Activated CD8-positive, alpha-beta memory T cell treated with anti-CD3 and anti-CD28 coated beads, Interleukin-2, amount 50 U/mL, for 48 hours (primary cell): ENCODE measurements at places on chromosomes 11 and 22.

GRCh38 chr11:77084581-77085191, 17.9 kb downstream of the CAPN5 start:
- DNase-seq: no peak

DNA sequence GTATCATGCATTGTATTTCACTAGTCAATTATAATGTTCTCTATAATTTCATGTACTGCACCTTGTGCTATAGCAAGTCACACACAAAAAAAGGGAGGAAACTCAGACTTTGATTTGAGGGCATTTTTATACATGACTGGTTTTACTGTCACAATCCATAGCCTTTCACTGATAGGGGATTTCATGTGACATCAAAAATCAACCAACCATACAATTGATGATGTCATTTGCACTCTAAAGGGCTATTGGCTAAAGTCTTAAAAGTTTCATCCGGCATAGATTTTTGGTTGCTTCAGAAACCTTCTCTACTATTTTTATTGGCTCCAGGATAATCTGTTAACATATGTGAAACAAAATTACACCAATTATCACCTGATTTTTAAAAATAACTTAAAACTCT, 237.8 kb downstream of the DCDC1 start:
- DNase-seq: no peak

GRCh38 chr11:8828580-8829361, 82.2 kb upstream of the AKIP1 start:
- DNase-seq: peak; percentile 20

GRCh38 chr22:30301995-30302809, 12.9 kb upstream of the CASTOR1 start:
- no peak for DNase-seq

DNA sequence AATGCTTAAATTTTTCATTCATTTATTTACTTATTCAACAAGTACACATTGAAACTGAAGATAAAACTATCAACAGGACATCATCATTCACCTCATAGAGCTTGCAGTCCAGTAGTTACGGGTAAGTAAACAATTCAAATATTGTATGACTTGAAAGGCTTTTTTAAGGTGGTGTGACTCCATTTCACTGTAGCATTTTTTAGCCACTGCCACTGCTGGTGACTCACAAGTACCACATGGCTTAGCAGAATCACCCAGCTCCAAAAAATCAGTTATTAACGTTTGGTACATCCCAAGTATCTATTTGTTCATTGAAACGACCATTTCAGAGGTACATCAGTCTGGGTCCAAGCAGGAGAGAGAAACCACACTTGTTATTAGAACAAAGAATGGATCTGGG, 427.9 kb upstream of the DDI1 start:
- DNase-seq: no peak

DNA sequence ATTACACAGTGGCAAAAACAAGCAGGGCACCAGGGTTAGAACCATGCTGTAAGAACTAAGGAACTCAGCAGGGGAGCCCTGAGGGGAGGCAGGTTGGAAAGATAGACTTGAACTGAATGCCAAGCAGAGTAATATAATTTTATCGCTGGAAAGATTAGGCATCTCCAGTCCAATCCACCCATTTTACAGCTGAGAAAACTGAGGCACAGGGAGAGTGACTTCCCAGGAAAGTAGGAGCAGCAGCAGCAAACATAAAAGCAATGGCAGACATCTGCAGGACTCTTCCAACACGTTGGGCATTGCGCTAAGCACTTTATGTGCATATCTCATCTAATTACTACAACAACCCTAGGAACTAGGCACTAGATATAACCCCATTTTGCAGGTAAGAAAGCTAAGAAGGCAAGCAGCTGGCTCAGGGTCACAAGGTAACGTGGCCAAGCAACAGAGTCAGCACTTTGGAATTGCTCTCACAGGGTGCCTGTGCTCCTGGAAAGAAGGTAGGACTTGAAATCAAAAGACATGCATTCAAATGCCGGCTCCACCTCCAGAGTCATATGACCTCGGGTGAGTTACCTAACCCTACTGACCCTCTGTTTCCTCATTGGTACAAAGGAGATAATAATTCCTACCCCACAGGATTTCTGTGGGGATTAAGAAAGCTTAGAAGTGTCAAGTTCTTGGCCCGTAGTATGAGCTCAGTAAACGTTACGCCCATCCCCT, 215.3 kb downstream of the BARX2 start:
- no peak for DNase-seq

- DNase-seq: no peak
These were observed 253.3 kb downstream of the BUD13 start for GRCh38 chr11:116519499-116519898.

DNA sequence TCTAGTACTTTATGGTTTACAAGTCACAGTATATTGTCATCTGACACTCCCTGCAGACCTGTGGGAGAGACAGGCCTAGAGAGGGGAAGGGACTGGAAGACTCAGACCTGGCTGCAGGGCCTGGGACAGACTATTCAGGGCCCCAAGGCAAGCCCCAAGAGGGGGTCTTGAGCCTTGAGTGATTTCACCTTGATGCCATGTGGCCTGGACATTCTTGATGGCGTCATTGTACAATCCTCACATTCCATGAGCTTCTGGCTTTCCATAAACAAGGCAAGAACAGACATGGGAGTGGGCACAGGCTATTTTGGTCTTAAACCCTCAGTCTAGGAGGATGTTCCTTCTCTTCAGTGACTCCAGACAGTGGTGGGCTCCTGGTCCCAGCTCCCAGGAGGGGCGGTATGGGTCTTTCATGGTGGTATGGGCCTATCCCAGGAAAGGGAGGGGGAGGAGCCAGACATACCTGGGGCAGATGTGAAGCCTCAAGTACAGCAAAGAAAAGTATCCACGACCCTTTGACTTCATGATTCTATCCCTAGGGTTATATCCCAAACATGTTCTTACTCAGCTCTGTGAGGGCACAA, 1.8 kb upstream of the TBC1D10A start:
- no peak for DNase-seq

- DNase-seq: peak; percentile 58
These were observed 70.0 kb downstream of the SGSM1 start for GRCh38 chr22:24875862-24876506.

- no peak for DNase-seq
These were observed 121.9 kb downstream of the FBXO7 start for GRCh38 chr22:32596471-32596870.

DNA sequence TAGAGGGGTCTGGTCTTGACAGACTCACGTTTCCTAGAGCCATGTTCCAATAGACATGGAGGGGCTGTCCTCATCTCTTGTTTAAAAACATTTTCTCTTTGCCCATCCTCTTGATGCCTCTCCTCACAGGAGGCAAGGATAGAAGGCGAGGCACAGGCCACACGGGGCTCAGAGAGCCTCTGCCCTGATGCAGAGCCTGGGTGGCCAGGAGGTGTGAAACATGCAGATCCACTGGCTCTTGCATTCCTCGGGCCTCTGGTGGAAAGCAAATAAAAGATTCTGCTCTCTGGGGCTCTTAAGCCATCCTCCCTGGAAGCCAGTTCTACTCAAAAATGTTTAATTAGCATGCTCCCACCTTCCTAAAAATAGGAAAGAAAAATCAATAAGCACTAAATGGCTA, 43.6 kb upstream of the NTM start:
- DNase-seq: no peak

- no peak for DNase-seq
These were observed 15.7 kb upstream of the ADSL start for GRCh38 chr22:40330615-40331014.

DNA sequence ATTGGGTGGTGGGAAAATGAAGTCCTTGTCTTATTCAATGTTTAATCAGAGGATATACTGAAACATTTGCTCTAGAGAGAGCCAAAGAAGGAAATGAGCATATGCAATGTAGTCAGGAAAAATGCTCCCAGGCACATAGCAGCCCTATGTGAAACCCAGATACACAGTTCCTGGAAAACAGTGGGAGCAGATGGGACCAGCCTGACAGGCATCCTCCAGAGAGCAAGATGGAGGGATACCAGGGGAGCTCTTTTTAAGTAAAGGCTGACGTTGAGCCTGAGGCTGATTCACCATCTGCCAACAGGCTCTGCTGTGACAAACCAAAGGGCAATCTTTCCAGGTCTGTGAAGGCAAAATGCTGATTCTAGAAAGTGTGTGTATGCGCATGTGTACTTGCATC, 559.4 kb upstream of the KIRREL3 start:
- DNase-seq: no peak

DNA sequence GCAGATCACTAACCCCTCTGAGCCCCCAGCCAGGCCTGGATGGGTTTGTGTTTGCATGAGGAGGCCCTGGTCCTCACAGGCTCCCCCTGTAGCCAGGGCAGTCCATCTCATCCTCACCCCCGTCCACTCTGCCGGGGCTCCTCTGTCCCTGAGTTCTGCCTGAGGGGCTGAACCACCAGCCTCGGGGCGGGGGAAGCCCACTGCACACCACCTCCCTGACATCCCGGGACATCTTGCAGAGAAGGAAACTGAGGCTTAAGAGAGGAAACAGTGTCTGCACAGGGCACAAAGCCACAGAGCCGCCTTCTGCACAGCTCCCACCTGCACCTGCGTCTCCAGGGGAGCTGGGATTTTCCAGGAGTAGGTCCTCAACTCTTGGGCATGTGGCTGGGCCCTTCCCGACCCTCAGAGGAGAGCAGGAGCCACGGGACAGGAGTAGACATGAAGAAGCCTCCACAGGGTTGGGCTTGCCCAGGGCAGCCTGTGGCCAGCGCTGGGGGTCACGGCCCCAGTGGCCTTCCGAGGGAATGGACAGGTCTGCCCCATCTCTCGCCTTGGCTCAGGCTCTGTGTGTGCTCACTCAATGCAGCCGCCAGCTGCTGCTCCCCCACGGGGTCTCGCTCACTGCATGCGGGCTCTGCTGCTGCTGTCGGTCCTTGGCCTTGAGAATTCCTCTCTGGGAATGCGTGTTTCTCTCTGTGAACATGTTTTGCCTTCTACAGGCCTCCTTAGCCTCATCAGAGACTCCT, 45.4 kb upstream of the CCDC188 start:
- DNase-seq: no peak

GRCh38 chr11:111361052-111361801, 17.8 kb downstream of the POU2AF1 start:
- no peak for DNase-seq

DNA sequence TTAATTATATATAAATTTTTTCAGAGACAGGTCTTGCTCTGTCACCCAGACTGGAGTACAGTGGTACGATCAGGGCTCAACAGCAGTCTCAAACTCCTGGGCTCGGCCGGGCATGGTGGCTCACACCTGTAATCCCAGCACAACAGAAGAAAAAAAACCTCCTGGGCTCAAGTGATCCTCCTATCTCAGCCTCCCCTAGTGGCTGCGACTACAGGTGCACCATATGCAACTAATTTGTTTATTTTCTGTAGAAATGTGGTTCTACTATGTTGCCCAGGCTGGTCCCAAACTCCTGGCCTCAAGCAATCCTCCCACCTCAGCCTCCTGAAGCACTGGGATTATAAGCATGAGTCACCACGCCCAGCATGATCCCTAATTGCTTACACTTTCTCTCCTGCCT, 56.1 kb upstream of the SLC35C1 start:
- DNase-seq: no peak

DNA sequence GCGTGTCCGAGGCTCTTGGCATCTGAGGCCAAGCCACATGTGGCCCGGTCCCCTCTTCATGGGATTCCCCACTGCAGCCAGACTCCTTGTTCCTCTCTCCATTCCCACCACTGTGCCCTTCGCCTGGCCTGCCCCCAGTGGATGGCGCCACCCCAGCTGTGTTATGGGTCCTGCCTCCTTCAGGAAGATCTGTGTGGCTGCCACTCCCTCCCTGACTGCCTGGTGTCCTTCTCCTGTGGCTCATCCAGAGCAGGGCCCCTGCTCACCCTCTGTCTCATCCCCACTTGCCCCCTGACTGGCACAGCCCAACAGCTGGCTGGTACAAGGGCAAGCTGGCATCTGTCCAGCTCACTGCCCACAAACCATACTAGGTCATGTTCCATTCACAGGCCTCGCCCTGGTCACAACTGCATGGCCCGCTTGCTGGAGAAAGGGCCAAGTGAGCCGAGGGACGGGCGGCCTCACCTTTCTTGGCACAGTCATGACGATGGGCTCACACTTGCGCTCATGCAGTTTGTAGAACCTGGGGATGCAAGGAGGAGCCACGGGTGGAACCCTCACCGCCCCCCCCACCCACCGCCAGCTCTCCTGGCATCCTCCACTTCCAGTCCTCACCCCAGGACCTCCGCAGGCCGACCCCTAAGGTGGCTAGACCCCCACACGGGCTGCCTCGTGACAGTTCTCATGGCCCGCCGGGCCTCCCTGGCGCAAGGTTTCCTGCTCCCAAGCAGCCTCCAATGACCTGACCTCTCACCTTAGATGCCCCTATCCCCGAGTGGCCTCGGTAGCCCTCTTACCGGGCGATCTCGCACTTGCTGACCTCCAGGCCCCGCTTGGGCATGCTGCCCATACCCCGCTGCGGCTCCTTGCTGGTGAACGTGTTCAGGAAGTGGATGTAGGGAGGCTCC, 2.1 kb upstream of the PTPRCAP start:
- DNase-seq: peak; percentile 75

GRCh38 chr22:17314487-17314886, 54.8 kb upstream of the CECR2 start:
- DNase-seq: no peak

GRCh38 chr11:35466058-35466457, 46.7 kb upstream of the SLC1A2 start:
- DNase-seq: no peak

- no peak for DNase-seq
These were observed 101.0 kb downstream of the RASSF10 start for GRCh38 chr11:13110145-13110544.

- DNase-seq: no peak
These were observed 117.3 kb upstream of the GRK3 start for GRCh38 chr22:25447067-25447685.

GRCh38 chr11:134466156-134466555, 54.1 kb upstream of the B3GAT1 start:
- no peak for DNase-seq

GRCh38 chr11:111528557-111528956, 12.0 kb upstream of the LAYN start:
- no peak for DNase-seq
